ENCODE measurements at places on chromosomes 12 and 14. TPM values are rescaled to one million over a fixed set of nuclear protein-coding genes. Genes with fewer than 3 reads are reported as not detected.

Gene FGD6
- 4.0 TPM for total RNA-seq

Gene IFI27
- total RNA-seq: 7.4 TPM

Gene TC2N
- 1.5 TPM for total RNA-seq

Gene SELPLG
- 2.6 TPM for total RNA-seq

Gene MIP
- not detected for total RNA-seq

Gene ZDHHC22
- not detected for total RNA-seq
